Epithelial cell of umbilical artery (primary cell): ENCODE measurements at places on chromosomes 2 and 18. TPM values are rescaled to one million over a fixed set of nuclear protein-coding genes. Genes with fewer than 3 reads are reported as not detected.

Gene POMC
- total RNA-seq, result 1.3 and 3.5 TPM in 2 replicates

Gene SERPINB10
- total RNA-seq, result 0.32 TPM in 1 of 2 replicates, not detected in the other

Gene HOXD8
- 6.2 and 7.8 TPM in 2 replicates for total RNA-seq

Gene TSPYL6
- total RNA-seq, result not detected in 2 replicates

Gene SEMA4C
- 24.0 and 25.2 TPM in 2 replicates for total RNA-seq

Gene IL36B
- not detected in 2 replicates for total RNA-seq

Gene RAB6C
- not detected in 2 replicates for total RNA-seq

Gene ZNF516
- total RNA-seq, result 5.6 and 9.4 TPM in 2 replicates

Gene GPR45
- total RNA-seq, result not detected in 2 replicates

Gene CRYGD
- total RNA-seq, result not detected in 2 replicates

Gene LYG2
- not detected in 2 replicates for total RNA-seq

Gene DTNA
- 7.1 and 9.1 TPM in 2 replicates for total RNA-seq

Gene SH2D6
- total RNA-seq, result 0.30 and 0.32 TPM in 2 replicates

Gene CTAGE1
- not detected in 2 replicates for total RNA-seq

Gene FHOD3
- total RNA-seq, result 0.32 and 0.61 TPM in 2 replicates

Gene UGT1A4
- not detected in 2 replicates for total RNA-seq
